ENCODE measurements at places on chromosomes 5 and 9.

DNA sequence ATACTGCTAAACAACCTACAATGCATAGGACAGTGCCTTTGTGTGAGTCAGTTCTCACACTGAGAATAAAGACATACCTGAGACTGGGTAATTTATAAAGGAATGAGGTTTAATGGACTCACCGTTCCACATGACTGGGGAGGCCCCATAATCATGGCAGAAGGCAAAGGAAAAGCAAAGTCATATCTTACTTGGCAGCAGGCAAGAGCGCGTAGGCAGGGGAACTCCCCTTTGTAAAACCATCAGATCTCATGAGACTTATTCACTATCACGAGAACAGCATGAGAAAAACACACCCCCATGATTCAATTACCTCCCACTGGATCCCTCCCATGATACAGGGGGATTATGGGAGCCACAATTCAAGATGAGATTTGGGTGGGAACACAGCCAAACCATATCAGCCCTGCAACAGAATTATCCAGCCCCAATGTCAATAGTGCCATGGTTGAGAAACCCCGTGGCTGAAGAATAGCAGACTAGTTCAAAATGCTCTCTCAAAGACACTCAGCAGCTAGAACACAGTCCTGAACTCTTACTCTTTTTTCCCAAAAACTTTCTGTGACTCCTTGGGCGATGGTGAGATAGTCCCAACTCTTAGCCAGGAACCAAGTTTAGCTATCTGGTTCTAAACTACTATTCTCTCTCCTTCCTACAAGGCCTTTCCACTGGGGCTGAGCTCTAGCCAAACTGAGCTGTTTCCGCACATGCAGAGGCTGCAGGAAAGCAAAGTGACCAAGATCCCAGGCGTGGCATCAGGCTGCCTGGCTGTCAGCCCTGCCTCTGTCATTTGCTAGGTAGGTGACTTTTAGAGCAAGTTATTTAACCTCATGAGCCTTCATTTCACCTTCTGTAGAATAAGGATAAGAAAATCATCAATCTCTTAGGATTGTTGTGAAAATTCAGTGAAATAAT lies 21.7 kb downstream of the FAT2 start:
- DNase-seq = no peak

GRCh38 chr5:115671939-115672338 lies 46.1 kb upstream of the TMED7 start:
- no peak for DNase-seq

DNA sequence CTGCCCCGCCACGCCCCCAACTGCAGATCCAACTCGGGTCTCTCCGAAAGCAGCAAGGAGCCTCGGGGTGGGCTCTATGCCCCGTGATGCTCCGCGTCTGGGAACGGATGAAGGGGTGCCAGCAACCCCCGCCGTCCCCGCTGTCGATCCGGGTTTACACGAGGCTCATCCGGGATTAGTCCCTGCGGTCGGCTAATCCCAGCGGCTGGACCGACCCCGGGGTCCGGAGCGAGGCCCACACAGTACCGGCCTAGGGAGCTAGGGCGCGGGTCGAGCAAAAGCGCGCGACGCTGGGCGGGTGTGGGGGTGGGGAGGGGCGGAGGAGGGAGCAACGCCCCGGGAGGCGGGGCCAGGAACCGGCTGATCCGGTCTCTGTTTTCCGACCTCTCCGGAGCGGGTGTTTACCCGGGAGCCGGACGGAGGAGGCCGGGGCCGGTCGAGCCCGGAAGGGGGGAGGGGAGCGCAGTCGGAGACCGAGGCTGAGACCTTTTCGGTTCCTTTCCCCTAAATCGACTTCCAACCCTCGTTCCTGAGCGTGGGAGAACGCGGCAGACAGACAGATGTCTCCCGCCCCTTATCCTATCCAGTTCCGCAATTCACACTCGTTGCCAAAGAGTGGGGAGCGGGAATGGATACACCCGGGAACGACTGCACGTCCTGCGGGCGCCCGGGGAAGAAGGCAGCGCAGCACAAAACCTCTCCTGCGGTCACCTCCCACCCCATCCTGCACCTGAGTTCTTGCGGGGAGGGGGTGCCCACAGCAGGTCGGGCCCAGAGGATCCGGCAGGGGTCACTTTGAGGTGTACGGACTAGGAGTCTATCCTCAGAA lies 28.6 kb downstream of the PCDH1 start:
- peak; percentile 85 for DNase-seq

DNA sequence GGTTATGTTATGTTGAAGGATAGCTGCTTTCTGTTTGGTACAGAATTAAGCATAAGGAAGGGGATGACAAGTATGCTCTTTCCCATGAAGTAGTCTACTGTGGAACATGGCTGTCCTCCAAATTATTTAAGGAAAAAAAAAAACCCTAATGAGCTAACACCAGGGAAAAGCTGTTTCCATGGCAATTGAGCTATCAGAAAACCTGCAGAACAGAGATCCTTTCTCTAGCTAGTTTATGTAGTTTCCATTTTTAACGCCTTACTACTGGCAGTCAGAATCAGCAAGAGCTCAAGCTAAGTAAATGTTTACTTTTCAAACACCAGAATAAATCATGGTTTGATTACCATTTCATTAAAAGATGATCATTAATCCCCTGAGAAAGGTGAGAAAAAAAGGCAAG lies 287.4 kb upstream of the TARS1 start:
- no peak for DNase-seq

DNA sequence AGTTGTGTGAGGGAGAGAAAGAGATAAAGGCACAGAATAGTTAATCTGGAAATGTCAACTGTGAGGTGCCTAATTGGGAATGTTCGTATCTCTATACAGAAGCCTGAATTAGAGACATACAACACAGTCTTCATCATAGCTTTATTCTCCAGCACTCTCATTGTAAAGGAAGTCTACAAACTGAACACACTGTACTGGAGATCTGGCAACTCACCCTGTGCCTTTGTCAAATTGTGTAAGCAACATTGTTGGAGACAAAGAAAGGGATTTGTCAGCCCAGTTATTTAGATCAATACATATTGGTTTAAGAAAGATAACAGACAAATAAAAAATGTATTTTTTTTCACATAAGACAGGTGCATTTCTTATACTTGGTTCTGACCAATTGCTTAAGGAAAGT lies 832.9 kb upstream of the DMAC1 start:
- DNase-seq = no peak

DNA sequence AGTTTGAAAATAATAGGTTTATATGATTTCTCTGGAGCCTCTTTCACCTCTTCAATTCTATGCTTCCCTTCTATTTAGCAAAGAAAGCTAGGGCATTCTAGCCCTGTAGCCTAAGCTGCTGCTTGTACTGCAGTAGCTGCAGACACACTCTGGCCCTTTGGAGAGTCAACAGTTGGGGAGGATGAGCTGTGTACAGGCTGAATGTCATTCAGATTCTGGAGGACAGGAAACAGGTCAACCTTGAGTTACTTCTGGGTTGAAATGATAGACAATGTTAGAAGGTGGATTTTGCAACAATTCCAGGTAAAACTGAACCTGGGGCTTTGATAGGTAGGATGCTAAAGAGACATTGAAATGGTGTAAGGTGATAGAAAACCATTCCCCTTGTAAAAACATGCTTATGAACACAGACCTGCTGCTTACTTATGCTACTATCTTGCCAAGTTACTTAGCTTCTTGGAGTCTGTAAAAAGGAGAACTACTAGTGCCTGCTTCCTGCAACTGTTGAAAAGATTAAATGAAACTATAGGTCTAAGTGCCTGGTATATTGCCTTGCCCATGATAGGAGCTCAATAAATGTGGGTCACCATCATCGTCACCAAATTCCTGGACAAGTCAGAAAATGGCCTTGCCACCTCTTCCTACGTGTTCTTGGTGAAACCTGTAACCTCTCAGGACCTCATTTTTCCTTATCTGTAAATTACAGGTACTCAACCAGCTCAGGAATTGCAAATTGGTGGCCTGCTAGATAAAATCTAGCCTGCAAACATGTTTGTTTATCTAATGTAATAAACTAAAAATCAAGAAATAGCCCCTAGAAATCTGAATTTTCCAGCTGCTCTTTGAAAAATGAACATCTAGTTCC lies 83.7 kb downstream of the GALNT10 start:
- no peak for DNase-seq

DNA sequence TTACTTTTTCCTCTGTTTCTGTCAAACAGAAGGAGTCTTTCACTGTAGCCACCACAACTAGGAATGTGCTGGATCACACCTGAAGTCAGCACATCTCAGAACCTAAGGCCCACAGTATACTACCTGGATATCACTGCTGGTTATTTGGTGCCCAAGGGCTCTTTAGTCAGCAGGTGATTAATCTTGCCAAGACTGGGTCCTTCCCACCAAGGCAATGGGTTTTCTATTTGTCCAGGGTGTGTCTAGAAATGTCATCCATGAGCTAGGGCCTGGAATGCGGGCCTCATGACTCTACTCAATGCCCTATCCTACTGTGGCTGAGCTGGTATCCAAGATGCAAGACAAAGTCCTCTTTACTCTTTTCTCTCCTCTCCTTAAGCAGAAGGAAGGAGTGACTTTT lies 9.8 kb upstream of the PCDHAC1 start:
- no peak for DNase-seq

DNA sequence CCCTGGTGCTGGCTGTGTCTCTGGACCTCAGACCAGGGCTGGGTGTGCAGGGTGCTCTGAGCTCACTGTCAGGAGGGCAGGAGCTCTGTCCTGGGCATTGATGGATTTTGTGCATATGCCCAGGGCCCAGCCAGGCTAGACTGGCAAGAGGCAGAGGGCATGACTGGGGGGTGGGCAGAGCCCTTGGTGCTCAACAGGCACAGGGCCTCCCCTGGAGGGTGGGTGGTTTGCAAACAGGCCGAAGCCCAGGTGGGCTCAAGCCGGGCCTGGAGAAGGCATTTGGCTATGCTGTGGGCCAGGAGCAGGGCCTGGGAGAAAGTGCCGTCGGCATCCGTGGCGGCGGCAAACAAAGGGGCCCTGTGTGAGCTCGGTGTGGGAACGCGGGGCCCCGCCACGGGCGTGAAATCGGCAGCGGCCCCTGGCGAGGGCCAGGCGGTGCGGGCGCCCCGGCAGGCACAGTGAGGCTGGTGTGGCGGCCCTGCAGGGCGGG lies 1.9 kb upstream of the NRARP start:
- no peak for DNase-seq

DNA sequence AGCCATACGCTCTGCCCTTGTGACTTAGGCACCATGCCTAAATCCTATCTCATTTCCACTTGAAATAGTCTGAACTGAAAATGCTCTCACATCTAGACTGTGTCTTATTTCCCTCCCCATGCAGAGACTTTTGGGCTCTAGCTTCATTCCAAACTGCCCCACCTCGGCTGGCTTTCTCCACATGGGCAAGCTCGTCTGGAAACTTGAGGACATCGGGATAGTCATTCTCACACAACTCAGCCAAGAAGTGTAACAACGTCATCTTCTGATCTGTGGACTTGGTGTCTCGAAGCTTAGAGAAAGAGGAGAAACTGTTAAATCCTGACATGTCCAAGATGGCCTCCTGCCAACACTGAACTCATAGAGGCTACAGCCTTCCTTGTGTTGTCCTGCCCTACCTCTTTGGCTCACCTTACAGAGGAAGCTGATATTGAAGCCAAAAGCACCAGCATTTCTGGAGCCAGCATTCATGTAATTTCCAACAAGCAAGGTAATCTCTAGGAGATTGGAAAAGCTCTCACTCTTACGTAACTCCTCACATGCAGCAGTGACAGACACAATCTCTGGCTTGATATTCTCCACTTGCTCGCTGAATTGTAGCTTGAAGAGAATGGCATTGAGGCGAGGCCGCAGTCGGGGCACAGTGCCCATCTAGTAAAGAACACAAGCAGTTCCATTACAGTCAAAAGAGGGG lies 39.6 kb downstream of the PCDHGC5 start:
- DNase-seq = no peak

GRCh38 chr9:134324359-134325095 lies 1.7 kb upstream of the RXRA start:
- DNase-seq = peak; percentile 2

DNA sequence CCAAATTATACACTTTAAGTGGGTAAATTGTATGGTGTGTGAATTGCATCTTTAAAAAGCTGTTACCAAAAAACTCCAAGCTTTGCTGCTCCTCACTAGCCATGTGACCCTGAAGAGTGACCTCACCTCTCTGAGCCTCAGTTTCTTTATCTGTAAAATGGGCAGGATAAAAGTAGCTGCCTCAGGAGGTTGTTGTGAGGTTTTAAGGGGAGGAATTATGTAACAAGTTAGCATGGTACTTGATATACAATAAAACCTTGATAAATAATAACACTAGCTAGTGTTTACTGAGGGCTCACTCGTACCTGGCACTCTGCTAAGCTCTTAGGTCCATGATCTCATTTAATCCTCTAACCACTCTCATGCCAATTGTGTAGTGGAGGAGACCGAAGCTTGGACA lies 19.0 kb upstream of the PHF19 start:
- no peak for DNase-seq

DNA sequence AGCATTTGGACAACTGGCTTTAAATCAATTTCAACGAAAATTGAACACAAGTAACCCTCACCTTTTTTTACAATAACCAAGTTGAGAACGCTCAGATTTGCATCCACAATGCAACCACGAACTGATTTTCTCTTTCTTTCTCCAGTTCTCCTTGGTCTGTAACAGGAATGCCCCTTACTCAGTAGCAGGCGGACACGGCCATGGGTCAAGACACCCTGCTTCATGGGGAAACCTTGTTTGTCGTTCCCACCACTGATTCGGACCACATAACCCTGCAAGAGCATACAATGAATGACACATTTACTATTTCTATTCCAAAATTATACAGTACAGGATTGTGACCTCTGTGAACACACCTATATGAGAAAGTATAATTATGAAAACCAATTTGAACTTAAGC lies 1.4 kb downstream of the RPS6 start:
- DNase-seq = no peak

DNA sequence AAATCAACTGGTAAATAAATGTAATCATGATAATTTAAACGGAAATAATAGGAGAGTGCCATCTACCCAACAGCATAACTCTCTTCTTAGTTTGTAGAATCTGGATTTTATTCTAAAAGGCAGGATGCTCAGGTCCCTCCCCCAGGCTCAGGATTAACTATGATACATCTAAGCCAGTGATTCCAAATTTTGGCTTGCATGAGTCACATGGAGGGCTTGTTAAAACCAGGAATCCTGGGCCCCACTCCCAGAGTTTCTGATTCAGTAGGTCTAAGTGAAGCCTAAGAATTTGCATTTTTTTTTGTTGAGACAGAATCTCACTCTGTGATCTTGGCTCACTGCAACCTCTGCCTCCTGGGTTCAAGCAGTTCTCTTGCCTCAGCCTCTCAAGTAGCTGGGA lies 62.3 kb upstream of the ZFR start:
- DNase-seq = no peak

GRCh38 chr9:131096269-131097125 lies at the start of gene AIF1L:
TSS of gene AIF1L (plus strand) at chr9:131096531. CDS start at chr9:131096630, 99 bp downstream.
- DNase-seq = peak; percentile 81

GRCh38 chr5:97231025-97231636 lies 48.1 kb upstream of the RIOK2 start:
- peak; percentile 60 for DNase-seq

- DNase-seq = no peak
Measured at GRCh38 chr5:118894709-118895108, 93.6 kb downstream of the DTWD2 start.

DNA sequence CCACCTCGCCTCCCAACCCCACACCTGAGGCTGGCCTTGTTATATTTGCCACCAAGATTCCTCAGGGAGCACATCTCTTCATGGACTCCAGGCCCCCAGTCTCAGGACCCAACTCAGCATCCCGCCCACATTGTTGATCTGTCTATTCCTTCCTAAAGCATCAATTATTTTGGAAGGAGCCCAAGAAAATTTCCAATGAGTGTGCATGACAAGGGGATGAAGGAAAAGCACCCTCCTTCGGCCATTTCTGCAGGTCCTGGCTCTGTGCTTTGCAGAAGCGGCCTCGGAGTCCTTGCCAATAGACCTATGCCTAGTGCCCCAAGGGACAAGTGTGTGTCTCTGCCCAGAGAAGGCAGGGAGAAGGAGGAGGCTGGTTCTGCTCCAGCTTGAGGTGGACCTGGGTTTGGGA lies 273.2 kb downstream of the GADD45G start:
- DNase-seq = no peak

Measured in head of caudate nucleus (tissue), 42 donors.